ENCODE measurements at places on chromosomes 5 and 9. TPM values are rescaled to one million over a fixed set of nuclear protein-coding genes. Genes with fewer than 3 reads are reported as not detected.

GRCh38 chr5:90983148-90983547 is 400.0 kb downstream of the ARRDC3 start:
- DNase-seq: no peak

DNA sequence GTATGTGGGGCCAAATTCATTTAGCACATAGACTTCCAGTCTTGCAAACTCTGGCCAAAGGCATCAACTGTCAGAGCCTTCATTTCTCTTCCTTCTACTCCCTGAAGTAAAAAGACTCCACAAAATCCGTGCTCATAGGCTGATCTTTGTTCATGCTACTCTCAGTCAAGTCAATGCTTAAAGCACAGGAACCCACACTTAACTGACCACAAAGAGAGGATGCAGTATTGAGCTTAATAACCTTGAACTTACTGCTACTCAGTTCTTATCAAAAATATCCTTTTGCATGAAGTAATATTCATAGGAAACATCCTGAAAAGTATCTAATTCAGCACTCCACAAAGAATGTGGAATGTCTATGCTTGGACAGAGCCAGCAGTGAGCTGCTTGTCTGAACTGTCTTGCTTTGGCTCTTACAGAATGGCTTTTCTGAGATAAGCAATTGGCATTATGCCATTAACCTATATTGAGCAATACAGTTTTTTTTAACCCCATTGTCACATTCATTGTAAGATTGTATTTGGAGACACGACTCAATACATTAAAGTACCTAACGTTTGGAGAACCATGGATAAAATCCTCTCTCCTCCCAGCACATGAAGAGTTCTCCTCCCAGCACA is 21.7 kb downstream of the LPAR1 start:
- no peak for DNase-seq

- no peak for DNase-seq
Observed at GRCh38 chr9:124273427-124274160, 15.8 kb downstream of the NEK6 start.

The CDH18 gene
- polyA plus RNA-seq: 0.05 TPM

- DNase-seq: no peak
Observed at GRCh38 chr5:147504535-147504934, 5.3 kb downstream of the DPYSL3 start.

DNA sequence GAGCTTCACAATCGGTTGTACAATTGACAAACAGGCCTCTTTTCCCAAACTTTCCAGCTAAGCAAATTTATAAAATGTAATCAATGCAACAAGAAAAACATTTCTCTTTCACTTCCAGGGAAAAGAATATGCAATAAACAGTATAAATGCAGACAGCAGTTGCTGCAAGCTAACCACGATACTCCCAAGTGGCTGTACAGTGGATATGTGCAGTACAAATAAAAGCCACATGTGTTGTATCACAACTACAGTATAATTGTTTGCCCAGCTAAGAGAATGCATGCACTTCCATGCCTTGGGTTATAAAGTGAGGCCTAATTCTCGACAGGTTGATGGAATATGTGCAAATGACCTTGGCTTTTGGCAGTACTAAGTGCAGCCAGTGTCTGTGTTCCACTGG is 16.7 kb upstream of the PDCL start:
- DNase-seq: no peak

DNA sequence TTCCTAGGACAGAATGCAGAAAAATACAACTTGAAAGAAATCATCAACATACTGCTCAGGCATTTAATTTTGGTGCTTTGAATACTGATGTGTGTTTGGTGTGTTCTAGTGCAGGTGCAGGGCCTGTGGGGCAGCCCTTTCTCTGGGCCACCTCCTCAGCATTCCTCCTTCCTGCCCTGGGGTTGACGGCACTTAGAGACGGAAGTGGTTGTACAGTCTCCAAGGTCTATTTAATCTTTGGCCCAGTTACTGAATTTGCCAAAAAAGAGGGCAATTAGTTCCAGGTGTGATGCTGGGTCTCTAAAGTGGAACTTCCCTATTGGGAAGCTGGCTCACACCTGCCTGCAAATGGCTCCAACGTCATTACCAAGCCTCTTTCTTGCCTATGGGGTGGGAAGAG is 269.0 kb downstream of the SH3GL2 start:
- no peak for DNase-seq

GRCh38 chr5:132825834-132826391 is 4.5 kb downstream of the SHROOM1 start:
- DNase-seq: no peak

The SMIM33 gene
- polyA plus RNA-seq: 0.05 TPM

- DNase-seq: no peak
Observed at GRCh38 chr5:111572561-111572960, 60.2 kb upstream of the STARD4 start.

- DNase-seq: no peak
Observed at GRCh38 chr9:71766663-71767062, 1.6 kb downstream of the CEMIP2 start.

DNA sequence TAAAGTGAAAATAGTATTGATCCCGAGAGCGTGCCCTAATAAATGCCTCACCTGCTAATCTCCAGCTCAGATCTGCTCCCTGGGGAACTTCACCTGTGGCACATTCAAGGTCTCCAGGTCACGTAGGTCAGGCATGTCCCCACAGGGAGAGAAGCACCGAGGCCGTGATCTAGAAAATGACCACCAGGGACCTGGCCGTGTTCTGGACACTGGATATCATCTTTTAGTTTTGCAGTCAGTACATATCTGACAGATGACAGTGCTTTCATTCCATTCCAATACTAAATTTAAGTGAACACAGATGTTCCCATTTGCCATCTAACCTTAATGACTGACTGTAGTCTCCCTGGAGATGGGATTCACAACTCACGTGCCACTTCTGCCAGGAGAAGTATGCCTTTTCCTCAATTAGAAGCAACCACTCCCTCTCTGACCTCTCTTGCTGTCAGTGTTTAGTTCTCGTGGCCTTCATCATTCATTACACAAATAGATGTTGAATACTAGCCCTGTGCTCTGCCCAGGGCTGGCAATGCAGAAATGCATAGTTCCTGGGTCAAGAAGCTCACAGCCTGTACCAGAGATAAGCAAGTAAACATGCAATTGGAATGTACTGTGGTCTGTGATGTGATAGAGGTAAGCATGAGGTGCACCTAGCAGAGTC is 276.5 kb downstream of the NTRK2 start:
- no peak for DNase-seq

- DNase-seq: no peak
Observed at GRCh38 chr5:8288897-8289516, 420.1 kb downstream of the MTRR start.

The FOXD4L4 gene
- polyA plus RNA-seq: 0.09 TPM

DNA sequence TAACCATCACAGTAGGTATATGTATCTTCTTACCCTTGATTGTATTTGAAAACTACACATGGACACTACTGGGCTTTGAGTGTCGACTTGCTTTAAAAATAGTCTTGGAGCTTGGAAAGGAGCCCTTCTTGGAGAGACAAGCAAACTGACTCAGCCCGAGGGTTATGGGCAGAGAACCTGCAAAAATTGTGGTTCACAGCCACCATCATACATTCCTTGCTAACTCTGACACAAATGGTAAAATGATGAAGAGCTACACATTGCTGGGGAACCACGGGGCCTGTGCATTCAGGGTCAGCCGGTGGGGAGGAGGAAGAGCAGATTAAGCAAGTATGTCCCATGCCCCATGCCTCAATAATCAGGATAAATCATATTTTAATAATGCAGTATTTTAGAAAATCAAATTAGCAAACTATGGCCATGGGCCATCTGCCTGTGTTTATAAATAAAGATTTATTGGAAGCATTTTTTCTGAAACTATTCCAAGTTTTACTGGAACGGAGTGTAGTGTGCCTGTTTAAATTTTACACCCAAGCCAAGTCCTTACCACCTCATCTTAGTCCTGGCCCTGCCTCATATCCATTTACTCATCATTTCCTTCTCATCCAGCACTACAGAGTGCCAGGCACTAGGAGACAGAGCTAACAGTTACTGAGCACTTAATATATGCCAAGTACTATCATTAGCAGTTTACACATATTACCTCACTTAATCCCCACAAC is 195.7 kb downstream of the PALM2AKAP2 start:
- DNase-seq: no peak

DNA sequence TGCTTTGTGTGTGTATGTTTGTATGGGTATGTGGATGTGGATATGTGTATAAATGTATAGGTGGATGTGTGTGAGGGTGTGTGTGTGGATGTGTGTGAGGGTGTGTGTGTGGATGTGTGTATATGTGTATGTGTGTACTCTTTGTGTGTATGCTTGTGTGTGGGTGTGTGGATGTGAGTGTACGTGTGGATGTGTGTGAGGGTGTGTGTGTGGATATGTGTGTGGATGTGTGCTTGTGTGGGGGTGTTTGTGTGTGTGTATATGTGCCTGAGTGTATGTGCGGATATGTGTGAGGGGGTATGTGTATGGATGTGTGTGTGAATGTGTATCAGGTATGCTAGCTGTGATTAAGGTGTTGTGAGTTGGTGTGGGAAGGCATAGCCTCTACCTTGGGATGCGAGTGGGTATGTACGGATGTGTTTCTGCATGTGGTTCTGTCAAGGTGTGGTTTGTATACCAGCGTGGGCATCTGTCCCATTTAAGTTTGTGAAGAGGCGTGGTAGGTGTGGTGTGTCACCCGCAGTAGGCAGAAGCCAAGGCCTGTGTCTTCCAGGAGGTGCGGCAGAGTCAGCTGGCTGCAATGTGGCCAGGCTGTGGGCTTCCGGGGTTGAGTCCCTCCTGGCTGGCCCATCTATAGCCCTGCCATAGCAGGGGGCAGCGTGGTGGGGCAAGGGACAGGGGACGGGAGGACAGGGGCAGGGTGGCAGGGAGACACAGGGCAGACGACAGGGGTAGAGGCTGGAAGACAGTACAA is 155.8 kb downstream of the DAB2IP start:
- no peak for DNase-seq

DNA sequence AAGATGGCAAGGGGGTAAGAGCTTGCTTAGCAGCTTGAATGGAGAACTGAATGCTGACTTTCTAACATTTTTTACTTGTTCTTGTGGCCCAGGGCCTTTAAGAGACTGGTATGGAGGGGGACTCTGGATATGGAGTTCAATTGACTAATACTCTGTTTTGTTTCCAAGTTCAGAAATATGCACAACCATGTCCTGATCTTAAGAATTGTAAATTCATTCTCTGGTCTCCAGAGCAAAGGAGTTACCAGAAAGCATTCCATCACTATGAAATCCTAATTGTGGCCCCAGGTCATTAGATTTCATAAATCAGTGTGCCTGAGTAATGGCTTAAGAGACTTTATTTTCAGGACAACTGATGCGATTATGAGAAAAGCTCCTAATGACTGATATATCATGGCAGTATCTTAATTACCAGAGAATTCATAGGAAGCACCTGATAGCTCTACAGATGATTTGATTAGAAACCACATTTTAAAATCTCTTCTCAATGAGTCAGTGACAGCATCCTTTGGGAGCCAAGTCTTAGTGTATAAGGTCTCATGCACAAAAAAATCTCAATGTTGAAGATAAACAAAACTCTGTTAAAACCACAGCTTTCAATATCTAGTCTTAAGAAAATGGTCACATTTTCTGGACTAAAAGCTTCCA is 613.6 kb upstream of the KLF4 start:
- DNase-seq: no peak

- DNase-seq: no peak
Observed at GRCh38 chr5:172473427-172473826, 19.1 kb upstream of the SH3PXD2B start.

GRCh38 chr5:181205761-181206649 is 1.0 kb upstream of the TRIM7 start:
- peak; percentile 48 for DNase-seq

DNA sequence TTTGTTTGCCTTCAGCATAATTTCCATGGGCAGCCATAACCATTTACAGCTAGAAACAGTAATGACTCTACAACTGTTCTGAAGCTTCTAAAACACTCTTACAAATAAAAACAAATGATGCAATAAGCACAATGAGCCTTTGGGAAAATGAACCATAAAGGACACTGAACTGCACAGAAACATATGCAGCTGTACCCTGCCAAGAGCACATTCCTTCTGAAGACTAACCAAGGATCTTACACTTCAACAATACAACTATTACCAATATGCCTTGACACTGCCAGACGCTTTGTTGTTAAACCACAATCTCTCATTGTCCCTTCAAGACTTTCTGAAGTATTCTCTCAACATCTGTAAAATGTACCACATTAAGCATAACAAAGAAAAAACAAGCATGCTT is 104.2 kb upstream of the HMHB1 start:
- DNase-seq: no peak

The CARD9 gene
- polyA plus RNA-seq: 3.5 TPM

The NIM1K gene
- polyA plus RNA-seq: 0.32 TPM

Measured in thymus (tissue), 14 donors.